ENCODE measurements at places on chromosomes 6 and 20.

DNA sequence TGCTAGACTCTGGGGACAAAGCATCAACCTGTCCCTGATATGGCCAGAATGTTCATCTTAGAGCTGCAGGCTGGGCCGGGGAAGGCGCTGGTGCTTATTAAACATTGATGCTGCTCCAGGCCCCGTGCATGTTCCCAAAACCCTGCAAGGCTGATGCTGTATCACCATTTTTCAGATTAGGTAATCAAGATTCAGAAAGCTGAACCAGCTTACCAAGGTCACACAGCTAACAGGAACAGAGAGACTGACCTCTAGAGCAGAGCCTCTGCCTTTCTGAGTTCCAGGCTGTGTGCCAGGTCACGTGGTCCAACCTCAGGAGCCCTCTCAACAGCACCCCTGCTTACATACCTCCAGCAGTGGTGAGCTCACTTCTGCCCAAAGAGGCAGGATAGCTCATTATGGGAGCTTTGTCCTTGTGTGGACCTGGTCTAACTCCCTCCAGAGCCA, 16.1 kb upstream of the VSTM2L start:
- no peak for DNase-seq

- DNase-seq: no peak
Observed at GRCh38 chr20:17439616-17440296, 91.4 kb downstream of the BFSP1 start.

DNA sequence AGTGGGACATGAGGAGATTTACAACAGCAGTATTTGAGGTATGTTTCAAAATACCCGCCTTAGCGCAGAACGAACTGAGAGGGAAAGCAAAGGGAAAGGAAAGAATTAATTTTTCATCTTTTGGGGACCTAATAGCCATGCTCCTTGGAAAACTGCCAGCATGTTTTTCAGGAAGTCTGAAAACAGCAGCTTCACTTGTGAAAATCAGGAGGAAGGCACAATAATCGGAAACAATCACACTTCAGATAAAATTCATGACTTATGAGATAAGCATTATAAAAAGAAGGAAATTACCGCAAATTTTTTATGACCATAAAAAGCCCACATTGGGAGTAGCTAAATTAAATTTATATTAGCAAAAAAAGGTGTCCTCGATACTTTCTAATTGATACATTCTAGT, 541.1 kb downstream of the HAO1 start:
- no peak for DNase-seq

GRCh38 chr20:62955519-62956386, 3.2 kb downstream of the SLC17A9 start:
- no peak for DNase-seq

- DNase-seq: no peak
Observed at GRCh38 chr20:63367446-63368055, 6.4 kb upstream of the CHRNA4 start.

DNA sequence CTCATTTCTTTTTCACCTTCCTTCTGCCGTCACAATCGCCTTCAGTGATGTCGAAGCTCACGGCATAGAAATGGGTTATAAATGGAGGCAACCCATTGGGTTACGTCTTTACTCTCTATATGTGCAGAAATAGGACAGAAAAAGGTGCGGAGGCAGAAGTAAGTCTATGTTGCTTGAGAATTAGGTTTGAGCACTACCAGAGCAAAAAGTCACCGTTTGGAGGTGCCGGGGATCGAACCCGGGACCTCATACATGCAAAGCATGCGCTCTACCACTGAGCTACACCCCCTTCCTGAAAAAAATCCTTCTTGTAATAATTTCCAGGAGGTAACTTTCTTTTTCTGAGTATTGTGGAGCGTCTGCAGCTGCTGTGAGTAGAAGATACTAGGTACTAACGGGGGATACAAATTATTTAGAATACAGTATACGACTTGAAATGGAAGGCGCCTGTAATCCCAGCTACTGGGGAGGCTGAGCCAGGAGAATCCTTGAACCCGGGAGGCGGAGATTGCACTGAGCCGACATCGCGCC, 134.2 kb downstream of the TRIM27 start:
- no peak for DNase-seq

GRCh38 chr6:132892929-132893771, 78.8 kb downstream of the RPS12 start:
- no peak for DNase-seq

GRCh38 chr20:53748176-53748575, 154.5 kb upstream of the ZNF217 start:
- DNase-seq: no peak

GRCh38 chr6:147639279-147639678, 130.8 kb downstream of the SAMD5 start:
- DNase-seq: no peak

GRCh38 chr20:11296951-11297350, 620.7 kb upstream of the BTBD3 start:
- no peak for DNase-seq

DNA sequence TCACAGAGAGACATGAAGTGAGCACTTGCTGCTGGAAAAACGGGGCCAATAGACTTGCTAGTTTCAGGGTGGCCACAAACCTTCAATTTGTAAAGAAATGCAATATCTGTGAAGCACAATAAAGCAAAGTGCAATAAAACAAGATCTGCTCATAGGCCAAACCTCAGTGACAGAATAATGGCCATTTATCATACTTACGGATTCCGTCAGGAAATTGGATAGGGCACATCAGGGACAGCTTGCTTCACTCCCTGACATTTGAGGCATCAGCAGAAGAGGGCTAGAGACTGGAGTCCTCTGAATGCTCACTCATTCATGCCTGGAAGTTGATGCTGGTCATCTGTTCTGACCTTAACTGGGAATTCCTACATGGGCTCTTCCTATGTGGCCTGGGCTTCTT, 165.5 kb upstream of the OPRM1 start:
- no peak for DNase-seq

DNA sequence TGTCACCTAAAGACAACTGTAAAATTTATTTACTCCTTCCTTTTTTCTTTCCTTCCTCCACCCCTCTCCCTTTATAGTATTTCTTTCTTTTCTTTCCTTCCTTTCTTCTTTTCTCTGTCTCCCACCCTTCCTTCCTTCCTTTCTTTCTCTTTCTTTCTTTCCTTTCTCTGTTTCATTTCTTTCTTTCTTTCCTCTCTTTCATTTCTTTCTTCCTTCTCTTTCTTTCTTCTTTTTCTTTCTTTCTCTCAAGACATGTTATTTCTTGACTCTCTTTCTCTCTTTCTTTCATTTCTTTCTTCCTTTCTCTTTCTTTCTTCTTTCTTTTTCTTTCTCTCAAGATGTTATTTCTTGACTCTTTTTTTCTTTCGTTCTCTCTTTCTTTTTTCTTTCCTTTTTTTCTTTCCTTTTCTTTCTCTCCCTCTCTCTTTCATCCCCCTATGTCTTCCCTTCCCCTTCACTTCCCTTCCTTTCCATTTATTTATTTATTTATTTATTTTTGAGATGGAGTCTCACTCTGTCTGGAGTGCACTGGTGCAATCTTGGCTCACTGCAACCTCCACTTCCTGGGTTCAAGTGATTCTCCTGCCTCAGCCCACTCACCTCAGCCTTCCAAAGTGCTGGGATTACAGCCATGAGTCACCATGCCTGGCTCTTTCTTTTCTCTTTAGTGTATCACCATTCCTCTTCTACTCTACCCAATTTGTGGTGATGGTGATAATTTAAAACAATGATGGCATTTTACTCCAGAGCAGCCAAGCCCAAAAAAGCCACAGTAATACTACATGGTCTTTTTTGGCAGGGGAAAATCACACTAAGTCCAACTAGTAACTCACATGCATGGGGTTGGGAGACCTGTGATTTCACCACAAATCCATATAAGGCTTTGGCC, 188.2 kb downstream of the ADGRG6 start:
- no peak for DNase-seq

GRCh38 chr20:55760586-55760985, 244.7 kb downstream of the CBLN4 start:
- no peak for DNase-seq

DNA sequence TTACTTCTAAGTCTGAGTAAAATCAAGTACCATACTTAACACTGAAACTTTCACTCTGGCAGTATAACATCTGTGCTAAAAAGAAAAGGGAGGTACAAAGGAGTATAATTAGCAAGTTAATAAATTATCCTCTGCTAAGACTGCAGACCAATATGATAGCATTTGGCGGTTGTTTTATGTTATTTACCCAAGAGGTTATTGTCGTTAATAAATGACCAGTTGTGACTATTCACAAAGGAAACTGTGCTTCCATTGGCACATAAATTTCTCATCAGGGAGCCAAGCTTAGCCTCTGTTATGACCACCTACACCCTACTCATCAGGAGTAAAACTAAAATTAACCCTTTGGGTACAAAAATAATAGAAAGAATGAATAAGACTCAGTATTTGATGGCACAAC, 86.5 kb downstream of the CRYBG1 start:
- DNase-seq: no peak
